ENCODE measurements at places on chromosomes 7 and 10. TPM values are rescaled to one million over a fixed set of nuclear protein-coding genes. Genes with fewer than 3 reads are reported as not detected.

- H3K4me3 ChIP-seq: no peak overlapping the region
- no peak overlapping the region for H3K27ac ChIP-seq
- no peaks in the 10 kb centered on the region for H3K27me3 ChIP-seq
- H3K4me1 ChIP-seq: no peaks in the 10 kb centered on the region
- no peak for DNase-seq
- no peaks in the 10 kb centered on the region for H3K36me3 ChIP-seq
Measured at GRCh38 chr10:115558252-115558651, 465.1 kb downstream of the ATRNL1 start.

DNA sequence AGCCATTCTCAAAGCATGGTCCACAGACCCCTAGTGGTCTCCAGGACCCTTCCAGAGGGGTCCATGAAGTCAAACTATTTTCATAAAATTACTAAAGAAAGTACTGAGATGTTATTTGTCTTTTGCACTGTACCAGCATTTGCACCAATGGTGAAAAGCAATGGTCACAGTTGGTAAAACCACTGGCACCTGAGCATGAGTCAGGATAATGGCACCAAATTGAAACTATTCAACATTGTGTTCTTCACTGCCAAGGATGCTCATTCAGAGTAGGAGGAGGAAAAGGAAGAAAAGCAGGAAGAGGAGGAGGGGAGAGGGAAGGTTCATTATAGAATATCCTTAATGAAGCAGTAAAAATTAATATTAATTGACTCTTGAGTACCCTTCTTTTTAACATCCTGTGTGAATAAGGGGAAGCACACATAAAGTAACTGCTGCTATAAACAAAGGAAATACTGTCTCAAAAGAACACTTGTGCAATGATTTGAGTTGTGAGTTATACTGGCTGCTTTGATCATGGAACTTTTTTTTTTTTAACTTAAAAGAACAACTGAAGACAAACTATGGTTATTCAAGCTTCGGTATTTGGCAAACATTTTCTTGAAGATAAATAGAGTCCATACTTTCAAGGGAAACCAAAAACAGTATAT is 60.2 kb downstream of the MPP7 start:
- H3K27ac ChIP-seq: no peak overlapping the region
- DNase-seq: no peak

DNA sequence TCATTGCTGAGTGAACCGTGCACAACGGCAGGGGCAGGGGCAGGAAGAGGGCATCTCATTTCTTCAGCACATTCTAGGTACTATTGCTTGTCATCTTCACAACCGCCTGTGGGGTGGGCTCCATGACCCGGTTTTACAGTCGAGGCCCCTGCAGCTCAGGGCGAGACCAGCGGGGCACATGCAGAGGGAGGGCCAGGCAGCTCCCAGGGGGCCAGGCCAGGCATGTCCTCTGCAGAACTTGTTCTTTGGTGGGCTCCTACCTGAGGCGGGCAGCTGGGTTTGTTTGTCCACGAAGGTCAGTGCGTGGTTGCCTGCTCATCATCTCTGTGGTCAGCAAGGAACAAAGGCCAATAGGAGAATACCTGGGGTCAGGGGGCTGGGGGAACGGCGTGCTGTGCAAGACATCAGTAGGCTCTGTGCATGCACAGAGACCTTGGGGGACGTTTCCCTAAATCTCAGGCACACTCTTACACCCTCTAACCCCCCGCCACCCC is 75.1 kb upstream of the LEP start:
- H3K27ac ChIP-seq: no peak overlapping the region
- H3K4me3 ChIP-seq: no peak overlapping the region
- peak; percentile 38 for DNase-seq
- no peaks in the 10 kb centered on the region for H3K4me1 ChIP-seq
- H3K27me3 ChIP-seq: peaks cover 21% of the 10 kb centered on the region

DNA sequence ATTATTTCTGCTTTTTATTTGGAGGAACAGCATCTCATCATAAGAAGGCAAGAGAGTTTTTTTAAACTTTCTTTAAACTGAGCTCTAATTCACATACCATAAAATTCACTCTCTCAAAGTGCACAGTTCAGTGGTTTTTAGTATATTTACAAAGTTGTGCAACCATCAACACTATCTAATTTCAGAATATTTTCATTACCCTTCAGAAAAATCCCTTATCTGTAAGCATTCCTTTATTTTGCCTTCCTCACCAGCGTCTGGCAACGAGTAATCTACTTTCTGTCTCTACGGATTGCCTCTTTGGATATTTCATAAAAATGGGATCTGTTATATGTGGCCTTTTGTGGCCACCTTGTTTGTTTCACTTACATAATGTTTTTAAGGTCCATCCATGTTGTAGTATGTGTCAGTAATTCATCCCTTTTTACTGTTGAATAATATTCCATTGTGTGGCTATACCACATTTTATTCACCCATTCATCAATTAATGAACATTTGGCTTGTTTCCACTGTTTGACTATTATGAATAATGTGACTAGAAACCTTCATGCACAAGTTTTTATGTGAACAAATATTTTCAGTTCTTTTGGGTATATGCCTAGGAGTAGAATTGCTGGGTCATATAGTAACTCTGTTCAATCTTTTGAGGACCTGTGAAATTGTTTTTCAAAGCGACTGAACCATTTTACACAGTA is 181.5 kb downstream of the TRIL start:
- no peaks in the 10 kb centered on the region for H3K27me3 ChIP-seq
- no peak overlapping the region for H3K4me3 ChIP-seq
- no peak overlapping the region for H3K27ac ChIP-seq
- no peaks in the 10 kb centered on the region for H3K4me1 ChIP-seq
- no peaks in the 10 kb centered on the region for H3K36me3 ChIP-seq

DNA sequence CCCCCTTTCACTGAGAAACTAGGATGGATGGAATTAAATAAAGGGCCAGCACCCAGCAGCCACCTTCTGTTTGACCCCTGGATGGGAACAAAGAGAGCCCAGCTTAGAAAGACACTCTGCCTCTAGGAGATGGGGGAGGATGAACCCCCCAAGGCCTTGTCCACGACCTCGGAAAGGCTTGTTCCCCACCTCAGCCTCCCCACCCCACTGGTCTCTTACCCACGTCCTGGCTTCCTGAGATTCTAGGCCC is 9.7 kb downstream of the ITPRIP start:
- no peaks in the 10 kb centered on the region for H3K36me3 ChIP-seq
- H3K4me1 ChIP-seq: peaks cover 76% of the 10 kb centered on the region
- H3K27ac ChIP-seq: peak overlapping the region; percentile 81
- no peak overlapping the region for H3K4me3 ChIP-seq
- DNase-seq: peak; percentile 84

Gene SPDYE6
- not detected for polyA plus RNA-seq

Gene ELAPOR2
- polyA plus RNA-seq: 2.9 TPM
